Liver (tissue), 10 donors: ENCODE measurements at places on chromosomes 2 and 18.

DNA sequence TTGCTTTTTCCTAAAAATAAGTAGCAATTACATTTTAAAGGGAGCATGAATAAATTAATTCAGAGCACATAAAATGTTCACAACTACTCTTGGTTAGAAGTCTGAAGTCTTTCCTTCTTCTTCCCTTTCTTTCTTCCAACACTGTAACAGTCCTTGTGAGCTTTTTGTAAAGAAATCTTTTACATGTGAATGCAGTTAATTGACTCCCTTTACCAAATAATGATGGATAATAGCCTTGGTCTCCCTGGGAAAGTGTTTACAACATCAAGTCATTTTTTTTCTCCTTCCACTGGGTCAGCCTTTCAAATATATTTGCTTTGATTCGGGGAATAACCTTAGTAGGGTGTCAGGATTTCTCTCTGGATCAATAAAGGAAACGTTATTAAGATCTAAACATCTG is 39.1 kb downstream of the CALCRL start:
- no peaks in the 10 kb centered on the region for H3K27me3 ChIP-seq
- H3K4me1 ChIP-seq, result no peaks in the 10 kb centered on the region
- DNase-seq, result no peak
- no peak overlapping the region for H3K4me3 ChIP-seq
- no peaks in the 10 kb centered on the region for H3K36me3 ChIP-seq

- no peak for DNase-seq
- no peak overlapping the region for H3K27ac ChIP-seq
- H3K36me3 ChIP-seq, result no peaks in the 10 kb centered on the region
- no peak overlapping the region for H3K4me3 ChIP-seq
- peaks cover 4% of the 10 kb centered on the region for H3K27me3 ChIP-seq
These were observed 462.8 kb downstream of the MEIS1 start for GRCh38 chr2:66897691-66898150.

GRCh38 chr18:79506191-79507075 is 110.7 kb downstream of the NFATC1 start:
- peak overlapping the region; percentile 79 for H3K27ac ChIP-seq
- H3K4me1 ChIP-seq, result peaks cover 4% of the 10 kb centered on the region
- no peaks in the 10 kb centered on the region for H3K27me3 ChIP-seq
- no peak for DNase-seq
- no peaks in the 10 kb centered on the region for H3K36me3 ChIP-seq

DNA sequence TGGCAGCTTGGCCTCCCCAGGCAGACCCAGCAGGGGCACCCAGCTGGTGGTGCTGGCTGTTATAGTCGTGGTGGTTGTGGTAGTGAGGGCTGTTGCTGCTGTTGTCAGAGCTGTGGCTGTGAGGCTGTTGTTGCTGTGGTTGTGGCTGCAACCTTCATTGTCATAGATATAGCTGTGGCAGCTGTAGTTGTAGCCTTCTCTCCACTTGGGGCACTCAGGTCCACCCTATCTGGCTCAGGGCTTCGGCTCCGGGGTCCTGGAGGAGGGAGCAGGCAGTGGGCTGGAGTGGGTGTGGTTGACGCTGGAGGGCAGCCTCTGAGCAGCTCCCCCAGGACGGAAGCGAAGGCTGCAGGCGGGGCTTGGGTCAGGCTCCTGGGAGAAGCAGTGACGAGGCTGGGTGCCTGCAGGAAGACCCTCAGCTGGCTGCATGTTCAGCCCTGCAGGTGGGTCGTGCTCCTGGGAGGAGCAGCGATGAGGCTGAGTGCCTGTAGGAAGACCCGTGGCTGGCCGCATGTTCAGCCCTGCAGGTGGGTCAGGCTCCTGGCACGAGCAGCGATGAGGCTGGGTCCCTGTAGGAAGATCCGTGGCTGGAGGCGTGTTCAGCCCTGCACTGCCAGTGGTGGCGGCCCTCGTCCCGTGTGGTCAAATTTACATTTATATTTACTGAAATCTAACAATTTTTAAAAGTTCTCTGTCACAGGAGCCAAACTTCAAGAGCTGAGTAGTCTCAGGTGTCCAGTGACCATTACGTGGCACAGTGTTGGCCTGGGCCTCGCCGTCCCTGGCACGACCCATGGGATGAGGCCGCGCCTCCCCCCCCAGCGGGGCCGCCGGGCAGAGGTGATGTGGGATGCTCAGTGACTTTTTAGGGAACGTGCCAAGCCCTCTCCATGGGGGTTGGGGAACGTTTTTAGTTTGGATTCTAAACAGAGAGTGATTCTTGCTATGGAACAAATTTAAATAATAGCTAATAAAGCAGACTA is 79.2 kb upstream of the PXDN start:
- DNase-seq, result no peak
- no peaks in the 10 kb centered on the region for H3K36me3 ChIP-seq
- no peak overlapping the region for H3K27ac ChIP-seq
- H3K4me1 ChIP-seq, result no peaks in the 10 kb centered on the region
- no peaks in the 10 kb centered on the region for H3K27me3 ChIP-seq

DNA sequence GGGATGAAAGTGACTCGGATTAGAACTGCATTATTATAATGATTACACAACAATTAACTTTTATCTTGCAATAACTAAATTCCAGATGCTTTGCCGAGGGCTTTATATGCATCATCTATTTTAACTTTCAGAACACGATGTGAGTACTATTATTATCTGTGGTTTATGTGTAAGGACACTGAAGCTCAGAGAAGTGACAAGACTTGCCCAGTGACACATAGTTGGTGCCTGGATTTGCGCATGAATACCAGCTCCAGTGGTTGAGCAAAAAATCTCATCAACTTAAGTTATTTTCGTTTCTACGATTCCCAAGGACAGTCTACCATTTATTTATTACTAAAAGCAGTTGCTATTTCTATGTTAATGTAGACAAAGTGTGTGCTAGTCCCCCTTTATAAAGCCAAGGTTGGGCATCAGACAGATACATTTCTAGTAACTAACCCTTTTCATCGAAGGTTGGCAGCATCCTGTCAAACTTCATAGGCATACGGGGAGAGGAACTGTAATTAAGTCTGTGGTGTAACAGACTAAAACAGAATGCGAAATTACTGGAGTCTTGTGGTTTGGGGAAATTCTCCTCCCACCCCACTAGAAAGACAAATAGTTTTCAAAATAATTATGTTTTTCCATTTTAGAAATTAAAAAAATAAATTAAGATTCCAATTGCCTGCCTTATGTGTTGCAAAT is 73.2 kb upstream of the BOD1L2 start:
- no peaks in the 10 kb centered on the region for H3K4me1 ChIP-seq
- no peak for DNase-seq
- H3K27ac ChIP-seq, result no peak overlapping the region
- H3K4me3 ChIP-seq, result no peak overlapping the region
- H3K36me3 ChIP-seq, result no peaks in the 10 kb centered on the region

GRCh38 chr2:12090072-12090471 is 343.6 kb downstream of the LPIN1 start:
- peak overlapping the region; percentile 69 for H3K27ac ChIP-seq
- DNase-seq, result no peak
- no peak overlapping the region for H3K4me3 ChIP-seq

DNA sequence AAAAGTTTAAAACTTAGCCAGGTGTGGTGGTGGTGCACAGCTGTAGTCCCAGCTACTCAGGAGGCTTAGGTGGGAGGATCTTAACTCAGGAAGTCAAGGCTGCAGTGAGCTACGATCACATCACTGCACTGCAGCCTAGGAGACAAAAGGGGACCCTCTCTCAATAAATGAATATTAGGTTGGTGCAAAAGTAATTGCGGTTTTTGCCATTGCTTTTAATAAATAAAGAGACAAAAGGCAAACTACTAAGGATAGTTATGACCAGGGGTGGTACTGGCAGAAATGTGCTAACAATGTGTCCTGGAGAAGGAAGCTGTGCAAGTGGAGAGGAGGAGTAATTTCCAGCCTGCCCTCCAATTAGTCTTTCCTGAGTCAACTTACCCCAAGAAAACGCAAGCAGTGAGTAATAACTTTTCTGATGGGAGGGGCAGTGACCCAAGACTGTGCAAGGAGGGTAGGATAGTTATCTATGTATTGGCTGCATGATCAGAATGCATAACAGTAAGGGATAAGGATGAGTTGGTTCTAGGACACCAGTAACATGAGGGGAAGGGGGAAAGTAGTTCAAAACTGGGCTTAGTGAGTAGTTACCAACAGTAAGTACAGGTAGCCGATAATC is 1.5 kb downstream of the EXOC6B start:
- H3K27me3 ChIP-seq, result no peaks in the 10 kb centered on the region
- no peak for DNase-seq
- no peaks in the 10 kb centered on the region for H3K36me3 ChIP-seq
- H3K4me1 ChIP-seq, result no peaks in the 10 kb centered on the region
- H3K4me3 ChIP-seq, result no peak overlapping the region
- H3K27ac ChIP-seq, result no peak overlapping the region

DNA sequence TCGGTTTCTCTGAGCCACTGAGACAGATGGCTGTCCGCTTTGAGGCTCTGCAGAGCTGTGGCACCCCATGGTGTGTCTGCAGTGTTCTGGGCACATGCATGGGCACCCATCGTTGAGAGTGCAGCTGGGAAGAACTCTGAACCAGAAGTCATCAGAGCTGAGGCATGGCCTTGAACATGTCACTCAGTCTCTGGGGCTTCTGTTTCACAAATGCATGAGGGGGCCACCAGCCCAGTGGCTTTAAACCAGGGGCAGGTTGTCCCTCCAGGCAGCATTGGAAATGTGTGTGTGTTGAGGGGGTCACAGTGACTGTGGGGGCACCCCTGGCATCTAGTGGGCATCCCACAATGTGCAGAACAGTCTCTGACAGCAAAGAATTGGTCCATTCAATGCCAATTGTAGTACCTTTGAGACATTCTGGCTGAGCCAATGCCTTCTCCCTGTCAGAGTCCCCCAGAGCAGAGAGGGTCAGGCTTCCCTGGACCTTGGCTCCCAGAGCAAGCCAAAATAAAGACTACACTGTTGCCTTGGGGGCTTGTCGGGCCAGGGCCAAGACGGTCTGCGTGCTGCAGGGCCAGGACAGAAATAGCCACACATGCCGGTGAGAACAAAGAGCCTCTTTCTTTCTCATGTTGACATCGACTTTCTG is 9.3 kb upstream of the PSMD1 start:
- no peak overlapping the region for H3K4me3 ChIP-seq
- H3K27ac ChIP-seq, result peak overlapping the region; percentile 29
- H3K36me3 ChIP-seq, result peaks cover 17% of the 10 kb centered on the region
- no peaks in the 10 kb centered on the region for H3K27me3 ChIP-seq

DNA sequence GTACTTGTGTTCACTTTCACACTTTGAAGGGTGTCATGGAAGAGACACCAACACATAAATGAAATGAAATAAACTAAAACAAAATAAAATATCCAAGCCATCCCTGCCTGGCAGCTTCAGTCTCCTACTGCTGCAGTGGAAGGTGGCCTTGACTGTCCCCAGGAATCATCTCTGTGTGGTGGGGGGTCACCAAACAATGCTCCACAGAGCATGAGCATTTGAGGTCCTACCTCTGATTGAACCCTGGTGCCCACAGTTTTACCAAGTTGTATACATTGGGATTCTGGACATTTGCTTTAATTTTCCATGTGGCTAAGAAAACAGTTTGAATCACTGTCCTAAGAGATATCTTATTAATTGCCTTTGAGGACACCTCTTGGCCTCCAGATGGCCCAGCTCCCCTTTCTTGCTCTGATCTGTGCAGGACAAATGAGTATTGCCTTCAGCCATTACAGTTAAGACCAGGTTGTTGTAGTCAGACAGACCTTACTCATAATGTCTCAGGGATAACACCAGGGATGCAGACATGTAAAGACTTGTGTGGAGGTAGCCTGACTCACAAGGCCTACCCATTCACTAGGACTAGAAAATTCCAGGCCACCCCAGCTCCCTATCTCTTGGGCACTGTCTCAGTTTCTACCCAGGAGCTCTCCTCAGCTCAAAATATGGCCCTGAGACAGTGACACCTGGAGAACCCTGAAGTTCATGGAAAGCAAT is 195.0 kb downstream of the MYCN start:
- no peaks in the 10 kb centered on the region for H3K4me1 ChIP-seq
- no peaks in the 10 kb centered on the region for H3K27me3 ChIP-seq
- DNase-seq, result no peak
- no peak overlapping the region for H3K4me3 ChIP-seq
- no peak overlapping the region for H3K27ac ChIP-seq

DNA sequence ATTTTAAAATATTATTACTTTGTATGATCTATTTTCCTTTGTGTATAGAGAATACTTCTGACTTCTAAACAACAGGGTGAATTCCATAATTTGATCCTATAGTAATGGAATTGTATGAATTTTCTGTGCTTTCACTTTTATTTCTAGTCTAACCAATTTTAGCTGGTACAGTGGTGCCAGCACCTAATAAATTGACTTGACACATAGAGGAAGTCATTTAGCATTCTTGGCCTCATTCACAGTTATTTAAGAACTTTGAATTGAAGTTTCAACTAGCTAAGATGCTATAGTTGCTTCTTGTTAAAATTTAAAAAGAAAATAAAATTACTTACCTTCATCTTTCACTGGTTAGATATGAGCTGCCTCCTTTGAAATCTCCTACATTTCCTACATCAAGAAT is 220.4 kb downstream of the CPS1 start:
- no peak overlapping the region for H3K27ac ChIP-seq
- H3K4me1 ChIP-seq, result no peaks in the 10 kb centered on the region
- H3K27me3 ChIP-seq, result no peaks in the 10 kb centered on the region

DNA sequence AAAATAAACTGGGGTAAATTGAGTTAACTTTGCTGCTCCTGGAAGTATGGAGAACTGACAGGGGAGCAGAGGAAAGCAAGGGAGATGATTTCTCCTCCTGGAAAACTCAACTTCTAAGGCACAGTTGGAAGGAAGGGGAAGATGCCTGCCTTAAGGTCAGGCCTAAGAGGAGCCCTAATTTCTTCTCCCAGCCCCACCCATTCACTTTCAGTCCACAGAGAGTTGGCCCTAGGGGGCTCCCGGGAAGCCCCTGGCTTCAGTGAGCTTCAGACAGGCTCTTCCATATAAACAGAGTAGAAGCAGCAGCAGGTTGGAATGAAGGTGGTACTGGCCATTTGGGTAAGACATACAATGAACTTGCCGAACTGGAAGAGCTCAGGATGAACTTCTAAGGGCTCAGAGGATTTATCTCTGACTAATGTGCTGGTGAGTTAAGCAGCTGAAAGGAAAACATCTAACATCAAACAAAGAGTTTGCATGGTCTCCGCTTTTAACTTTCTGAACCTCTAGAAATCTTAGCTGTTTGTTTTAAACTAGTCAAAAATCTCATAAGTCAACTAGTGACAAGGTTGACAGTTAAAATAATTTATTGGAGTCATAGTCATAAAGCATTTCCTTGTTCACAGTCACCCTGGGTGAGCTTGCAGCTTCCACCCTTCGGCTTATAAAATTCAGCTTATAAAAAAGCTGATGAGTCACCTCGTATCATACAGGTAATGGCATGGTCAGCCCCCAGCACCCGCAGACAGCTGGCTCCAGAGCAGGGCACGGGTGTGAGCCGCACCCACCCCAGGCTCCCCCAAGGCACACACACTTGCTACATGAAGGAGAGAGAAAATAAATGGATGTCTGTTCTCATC is 9.8 kb downstream of the MALL start:
- no peaks in the 10 kb centered on the region for H3K36me3 ChIP-seq
- DNase-seq, result peak; percentile 5
- no peak overlapping the region for H3K27ac ChIP-seq
- H3K4me3 ChIP-seq, result no peak overlapping the region
- no peaks in the 10 kb centered on the region for H3K27me3 ChIP-seq
- no peaks in the 10 kb centered on the region for H3K4me1 ChIP-seq

GRCh38 chr2:238568455-238569440 is 142.0 kb downstream of the ASB1 start:
- DNase-seq, result no peak
- H3K4me1 ChIP-seq, result no peaks in the 10 kb centered on the region
- H3K36me3 ChIP-seq, result no peaks in the 10 kb centered on the region
- no peaks in the 10 kb centered on the region for H3K27me3 ChIP-seq
